Activated T-cell treated with anti-CD3 and anti-CD28 coated beads for 24 hours (primary cell): ENCODE measurements at places on chromosomes 1 and 21.

DNA sequence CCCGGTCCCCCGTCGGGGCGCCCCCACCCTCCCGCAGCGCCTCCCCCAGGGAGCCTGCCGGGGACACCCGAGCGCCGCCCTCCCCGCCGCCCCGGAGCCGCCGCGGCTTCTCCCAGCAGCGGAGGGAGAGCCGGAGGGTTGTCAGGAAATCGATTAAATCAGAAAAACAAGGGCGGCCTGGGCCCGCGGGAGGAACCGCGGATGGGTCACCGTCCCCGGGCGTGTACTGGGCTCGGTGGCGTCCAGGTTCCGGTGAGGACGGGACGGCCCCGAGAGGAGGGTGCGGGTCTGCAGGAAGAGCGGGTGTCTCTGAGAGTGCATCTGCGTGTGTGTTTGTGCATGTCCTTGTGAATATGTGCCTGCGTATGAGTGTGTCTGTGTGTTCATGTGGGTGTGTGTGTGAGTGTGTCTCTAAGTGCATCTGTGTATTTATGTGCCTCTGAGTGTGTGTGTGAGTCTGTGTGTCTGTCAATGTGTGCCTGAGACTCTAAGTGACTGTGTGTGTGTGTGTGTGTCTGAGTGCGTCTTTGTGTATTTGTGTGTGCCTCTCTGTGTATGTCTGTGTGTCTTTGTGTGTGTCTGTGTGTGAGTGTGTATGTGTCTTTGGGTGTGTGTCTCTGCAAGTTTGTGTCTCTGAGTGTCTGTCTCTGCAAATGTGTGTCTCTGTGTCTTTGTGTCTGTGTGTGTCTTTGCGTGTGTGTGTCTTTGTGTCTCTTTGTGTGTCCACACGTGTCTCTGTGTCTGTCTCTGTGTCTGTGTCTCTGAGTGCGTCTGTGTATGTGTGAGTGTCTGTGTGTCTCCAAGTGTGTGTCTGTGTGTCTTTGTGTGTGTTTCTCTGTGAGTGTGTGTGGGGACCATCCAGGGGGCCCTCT lies 1.1 kb downstream of the SPSB1 start:
- no peak for DNase-seq

DNA sequence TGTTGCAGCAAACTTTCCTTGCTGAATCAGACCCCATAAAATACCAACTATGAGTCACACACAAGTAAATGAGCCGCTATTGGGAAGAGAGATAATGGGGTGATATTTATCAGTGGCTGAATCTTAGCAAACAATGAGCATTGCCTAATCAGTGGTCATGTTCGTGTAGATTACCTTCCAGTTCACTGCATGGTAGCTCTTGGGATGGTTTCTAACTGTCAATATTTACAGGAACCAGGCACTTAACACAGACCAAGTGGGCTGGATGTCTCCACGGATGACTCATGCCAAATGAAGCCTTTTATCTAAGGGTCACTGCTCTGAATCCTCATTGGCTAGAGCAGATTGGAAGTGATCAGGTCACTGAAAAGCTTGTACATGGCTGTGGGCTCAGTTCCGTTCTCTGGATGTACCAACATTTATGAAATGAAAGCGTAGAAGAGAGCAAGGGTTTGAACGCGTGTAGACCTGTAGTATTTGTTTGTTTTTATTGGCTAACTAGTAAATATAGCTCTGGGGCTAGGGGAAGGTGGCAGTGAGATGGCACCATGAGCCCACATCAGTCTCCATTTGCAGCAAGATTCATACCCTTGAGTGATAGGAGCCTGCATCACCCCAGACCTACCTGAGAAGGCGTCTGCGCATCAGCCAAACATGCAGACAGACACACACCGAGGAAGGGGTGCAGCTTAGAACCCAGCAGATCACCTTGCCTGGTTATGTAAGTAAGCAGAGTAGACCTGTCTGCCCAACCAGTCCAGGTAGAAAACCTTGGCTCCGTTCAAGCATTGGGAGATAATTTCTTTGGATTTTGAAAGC lies 153.3 kb downstream of the TOMM20 start:
- DNase-seq, result no peak

DNA sequence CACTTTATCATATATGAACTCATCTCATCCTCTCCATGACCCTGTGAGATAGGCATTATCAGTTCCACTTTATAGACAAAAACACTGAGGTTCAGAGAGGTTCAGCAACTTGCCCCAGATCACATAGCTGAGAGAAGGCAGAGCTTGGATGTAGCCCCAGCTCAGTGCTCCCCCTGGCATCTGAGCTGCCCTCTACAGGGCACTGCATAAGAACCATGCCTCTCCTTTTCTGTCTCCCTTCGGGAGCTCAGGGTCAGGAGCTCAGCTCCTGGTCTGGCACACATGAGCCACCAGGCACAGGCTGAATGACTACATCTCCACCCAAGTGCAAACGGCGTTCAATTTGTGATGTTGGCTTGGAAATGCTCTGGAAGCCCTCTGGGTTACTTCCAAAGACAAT lies 16.9 kb downstream of the RAB7B start:
- DNase-seq, result no peak

DNA sequence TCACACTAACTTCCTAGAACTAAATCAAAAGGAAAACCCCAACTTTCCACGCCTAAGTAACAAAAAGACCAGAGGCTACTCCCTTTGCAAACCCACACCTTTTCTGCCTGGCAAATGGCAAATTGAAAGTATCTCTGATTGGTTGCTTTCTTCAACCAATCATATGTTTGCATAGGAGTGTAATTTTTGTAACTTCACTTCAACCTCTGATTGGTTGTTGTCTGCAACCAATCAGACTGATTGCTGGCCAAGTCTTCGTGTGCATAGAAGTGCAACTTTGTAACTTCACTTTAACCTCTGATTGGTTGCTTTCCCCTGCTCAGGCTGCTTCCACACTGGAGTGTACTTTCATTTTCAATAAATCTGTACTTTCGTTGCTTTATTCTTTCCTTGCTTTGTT lies 36.9 kb upstream of the PADI2 start:
- no peak for DNase-seq

GRCh38 chr1:183685112-183685713 lies 32.1 kb upstream of the APOBEC4 start:
- DNase-seq, result peak; percentile 15

- DNase-seq, result no peak
Observed at GRCh38 chr1:169161496-169162194, 55.2 kb downstream of the ATP1B1 start.

DNA sequence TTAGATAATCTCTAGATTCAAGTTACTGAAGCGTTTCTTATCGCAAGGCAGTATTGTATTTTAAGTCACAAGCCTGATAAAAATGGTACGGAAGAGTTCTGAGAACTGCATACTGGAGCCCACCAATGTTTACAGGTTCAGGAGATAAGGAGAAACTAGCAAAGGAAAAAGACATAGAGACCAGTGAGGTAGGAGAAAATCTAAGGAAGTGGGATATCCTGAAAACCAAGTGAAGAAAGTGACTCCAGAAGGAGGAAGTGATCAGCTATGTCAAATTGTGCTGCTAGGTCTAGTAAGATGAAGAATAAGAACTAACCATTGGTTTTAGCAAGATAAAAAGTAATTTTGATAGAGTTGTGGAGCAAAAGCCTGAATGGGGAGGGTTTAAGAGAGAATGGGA lies 31.0 kb upstream of the ACADM start:
- no peak for DNase-seq
